ENCODE measurements at places on chromosomes 5 and 9.

DNA sequence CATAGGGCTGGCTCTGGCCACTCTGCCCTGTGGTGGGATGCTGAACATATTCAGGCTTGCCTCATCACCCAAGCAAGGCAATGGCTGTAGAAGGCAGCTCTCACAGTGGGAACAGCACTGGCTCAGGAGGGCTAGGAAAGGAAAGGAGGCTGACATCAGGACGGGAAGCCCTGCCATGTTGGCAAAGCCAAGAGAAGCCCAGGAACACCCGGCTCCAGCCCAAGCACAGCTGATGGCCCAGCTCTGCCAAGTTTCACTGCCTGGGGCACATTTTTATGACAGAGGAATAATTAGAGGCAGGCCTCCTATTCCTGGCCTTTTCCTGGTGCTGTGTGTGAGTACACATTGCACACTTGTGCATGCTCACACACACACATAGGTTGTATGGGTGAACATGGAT lies 163.6 kb upstream of the SMIM23 start:
- DNase-seq: no peak

DNA sequence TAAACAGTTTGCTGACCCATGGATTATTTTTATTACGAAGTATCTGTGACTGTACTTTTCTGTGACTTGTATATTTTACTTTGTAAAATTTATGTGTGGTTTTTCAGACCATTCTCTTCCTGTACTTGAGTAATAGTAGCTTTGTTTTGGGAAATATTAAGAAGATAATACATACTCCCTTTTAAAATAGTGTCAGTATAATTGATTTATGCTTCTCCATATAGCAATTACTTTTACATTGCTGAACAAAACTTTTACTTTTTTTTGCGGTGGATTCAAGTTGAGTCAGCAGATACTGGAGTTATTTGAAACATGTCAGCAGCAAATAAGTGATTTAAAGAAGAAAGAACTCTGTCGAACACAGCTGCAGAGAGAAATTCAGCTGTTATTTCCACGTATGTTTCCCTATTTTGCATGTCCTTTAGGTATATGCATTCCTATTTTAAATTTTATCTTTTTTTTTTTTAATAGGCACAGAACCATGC lies 28.4 kb downstream of the TENT2 start:
- no peak for DNase-seq

DNA sequence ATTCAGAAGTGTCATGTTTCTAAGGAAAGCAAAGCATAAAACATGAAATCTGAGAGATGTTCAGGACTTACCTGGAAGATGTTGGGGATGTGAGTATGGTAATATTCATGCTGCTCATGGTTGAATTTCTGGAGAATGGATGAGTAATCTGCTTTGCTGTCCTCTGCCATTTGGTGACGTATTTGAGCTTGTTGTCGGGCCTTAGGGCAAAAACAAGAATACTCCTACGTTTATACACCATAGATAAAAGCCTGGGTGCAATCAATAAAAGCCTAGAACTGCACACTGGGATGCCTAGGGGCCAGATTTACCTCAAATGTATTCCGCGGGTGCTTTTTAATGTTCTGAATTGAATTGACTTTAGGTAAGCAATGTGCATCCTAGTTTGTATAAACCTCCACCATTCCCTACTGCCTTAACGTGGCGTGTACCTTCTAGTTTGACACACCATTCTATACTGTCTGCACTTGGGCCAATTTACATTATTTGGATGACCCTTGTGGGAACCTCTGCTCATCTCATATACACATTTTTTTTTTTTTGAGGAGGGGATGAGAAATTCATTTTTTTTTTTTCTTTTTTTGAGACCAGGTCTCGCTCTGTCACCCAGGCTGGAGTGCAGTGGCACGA lies 94.4 kb downstream of the USP20 start:
- no peak for DNase-seq

DNA sequence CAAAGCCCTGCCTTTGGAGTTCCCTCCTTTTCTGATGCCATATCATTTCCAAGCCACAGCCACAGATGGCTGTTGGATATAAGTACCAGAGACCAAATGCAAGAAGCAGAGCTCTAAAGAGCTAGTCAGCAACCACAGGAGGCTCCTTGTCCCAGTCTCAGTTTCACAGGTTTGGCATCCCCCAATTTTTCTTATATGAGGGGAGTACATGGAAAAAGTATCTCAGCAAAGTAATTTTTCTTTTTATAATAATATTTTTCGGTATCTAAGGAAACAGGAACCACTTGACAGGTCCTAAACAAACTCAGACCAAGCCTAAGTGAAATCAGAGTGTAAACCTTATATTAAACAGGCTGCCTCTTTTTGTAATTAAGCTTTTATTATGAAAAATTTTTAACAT lies 20.1 kb downstream of the GZMK start:
- no peak for DNase-seq

DNA sequence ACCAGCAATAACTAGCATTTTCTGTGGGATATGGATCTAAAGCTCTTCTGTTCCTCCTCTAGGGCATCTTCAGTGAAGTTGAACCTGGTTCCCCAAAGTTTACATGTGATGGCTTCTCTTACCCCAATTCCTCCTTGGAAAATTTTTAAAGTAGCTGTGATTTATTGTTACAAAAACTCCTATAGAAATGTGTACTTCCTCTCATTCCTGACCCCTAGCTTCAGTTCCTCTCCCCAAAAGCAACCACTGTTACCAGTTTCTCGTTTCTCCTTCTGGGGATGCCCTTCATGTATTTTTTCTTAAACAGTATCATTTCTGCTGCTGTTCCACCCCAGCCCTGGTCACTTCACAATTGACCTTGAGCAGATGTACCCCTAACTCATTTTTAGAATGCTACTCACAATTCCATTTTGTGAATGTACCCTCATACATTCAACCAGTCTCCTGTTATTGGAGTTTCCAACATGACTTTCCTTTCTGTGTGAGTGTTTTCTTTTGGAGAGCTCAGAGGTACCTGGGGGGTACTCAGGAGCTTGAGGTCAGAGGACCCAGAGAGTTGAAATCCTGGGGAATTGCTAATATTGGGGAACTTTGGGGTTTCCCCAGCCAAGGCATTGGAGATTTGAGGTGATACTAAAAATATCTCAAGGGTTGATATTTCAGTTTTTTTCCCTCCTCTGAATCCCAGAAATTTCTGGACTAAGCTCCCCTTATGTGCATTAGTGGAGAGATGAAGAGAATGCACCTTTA lies 18.6 kb upstream of the GLRX start:
- DNase-seq: no peak

- no peak for DNase-seq
These were observed 227.1 kb downstream of the ZSWIM6 start for GRCh38 chr5:61559146-61559545.

DNA sequence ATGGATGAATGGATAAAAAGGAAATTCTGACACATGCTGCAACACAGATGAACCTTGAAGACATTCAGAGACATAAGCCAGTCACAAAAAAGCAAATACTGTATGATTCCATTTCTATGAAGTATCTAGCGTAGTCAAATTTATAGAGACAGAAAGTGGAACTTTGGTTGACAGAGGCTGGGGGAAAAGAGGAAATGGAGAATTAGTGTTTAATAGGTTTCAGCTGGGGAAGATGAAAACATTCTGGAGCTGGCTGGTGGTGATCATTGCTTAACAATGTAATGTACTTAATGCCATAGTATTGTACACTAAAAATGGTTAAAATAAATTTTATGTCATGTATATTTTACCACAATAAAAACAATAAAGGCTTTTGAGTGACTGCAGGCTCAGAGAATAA lies 24.2 kb downstream of the PPIC start:
- DNase-seq: no peak

- no peak for DNase-seq
These were observed 17.4 kb upstream of the MRNIP start for GRCh38 chr5:179875741-179876609.
